ENCODE measurements at places on chromosomes 6 and 20. TPM values are rescaled to one million over a fixed set of nuclear protein-coding genes. Genes with fewer than 3 reads are reported as not detected.

CD24 gene
- total RNA-seq = 0.68 TPM

CRISP2 gene
- not detected for total RNA-seq

PLTP gene
- total RNA-seq = 2.2 TPM

DYNLT2 gene
- total RNA-seq = 2.9 TPM

ENPP1 gene
- total RNA-seq = not detected

GHRH gene
- total RNA-seq = not detected

SPDEF gene
- not detected for total RNA-seq

GRCh38 chr6:2970753-2971419 lies 481 bp downstream of the SERPINB6 start:
- peak overlapping the region; percentile 90 for H3K4me3 ChIP-seq
- peak overlapping the region; percentile 85 for H3K27ac ChIP-seq
- H3K4me1 ChIP-seq = peaks cover 26% of the 10 kb centered on the region
- H3K27me3 ChIP-seq = peaks cover 2% of the 10 kb centered on the region
- H3K36me3 ChIP-seq = peaks cover 18% of the 10 kb centered on the region

GRCh38 chr6:157019733-157020132 lies 242.6 kb downstream of the ARID1B start:
- H3K4me3 ChIP-seq = peak overlapping the region; percentile 76
- H3K36me3 ChIP-seq = no peaks in the 10 kb centered on the region
- no peak for DNase-seq
- H3K27ac ChIP-seq = peak overlapping the region; percentile 83
- H3K27me3 ChIP-seq = no peaks in the 10 kb centered on the region
- H3K4me1 ChIP-seq = peaks cover 37% of the 10 kb centered on the region

DNA sequence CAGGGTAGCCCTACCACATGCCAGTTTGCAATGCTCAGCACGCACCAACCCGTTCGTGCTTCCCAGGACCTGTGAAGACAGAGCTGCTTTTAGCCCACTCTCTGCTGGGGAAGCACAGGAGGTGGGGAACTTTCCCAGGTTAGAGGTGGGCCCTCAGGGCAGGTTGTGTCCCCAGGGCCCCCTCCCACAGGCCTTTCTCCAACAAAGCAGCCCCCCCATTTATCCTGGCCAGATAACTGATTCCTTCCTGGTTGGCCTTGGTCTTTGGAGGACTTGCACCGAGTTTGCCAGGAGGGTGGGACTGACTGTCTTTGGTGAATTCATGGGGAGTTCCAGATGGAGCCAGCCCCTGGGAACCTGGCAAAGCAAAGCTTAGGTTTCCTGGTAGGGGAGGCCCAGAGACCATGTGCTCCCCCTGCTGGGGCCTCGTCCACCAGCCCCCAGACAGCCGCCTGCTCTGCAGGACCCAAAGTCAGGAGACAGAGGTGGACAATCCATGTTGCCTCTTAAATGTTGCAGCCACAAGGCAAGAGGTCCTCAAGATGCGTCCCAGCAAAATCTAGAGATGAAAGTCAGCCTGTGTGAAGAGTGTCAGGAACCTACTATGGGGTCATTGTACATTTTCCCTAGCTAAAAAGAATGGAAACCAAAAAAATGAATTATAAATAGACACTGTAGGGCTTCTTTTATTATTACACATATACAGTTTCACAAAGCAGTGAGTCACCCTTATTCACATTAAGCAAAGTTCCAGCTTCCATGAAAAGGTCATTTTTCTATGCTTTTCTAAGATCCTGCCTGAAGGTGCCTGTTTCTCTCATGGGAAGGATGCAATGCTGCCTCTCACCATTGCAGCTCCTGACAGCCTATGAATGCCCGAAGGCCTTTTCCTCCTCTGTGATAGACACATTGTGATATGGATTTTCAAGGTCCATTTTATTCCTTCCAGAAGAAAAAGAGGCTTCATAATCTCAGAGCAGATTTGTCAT lies 497.8 kb downstream of the PREX1 start:
- no peak overlapping the region for H3K4me3 ChIP-seq
- DNase-seq = no peak
- peaks cover 6% of the 10 kb centered on the region for H3K27me3 ChIP-seq
- no peaks in the 10 kb centered on the region for H3K4me1 ChIP-seq

- H3K27ac ChIP-seq = peak overlapping the region; percentile 76
- peaks cover 7% of the 10 kb centered on the region for H3K36me3 ChIP-seq
- DNase-seq = no peak
- peaks cover 30% of the 10 kb centered on the region for H3K4me1 ChIP-seq
- H3K4me3 ChIP-seq = no peak overlapping the region
These were observed 7.8 kb upstream of the NCOA3 start for GRCh38 chr20:47493963-47494293.

GRCh38 chr6:66838764-66839163 lies 1131.7 kb upstream of the EYS start:
- no peak overlapping the region for H3K4me3 ChIP-seq
- no peak overlapping the region for H3K27ac ChIP-seq
- DNase-seq = no peak
- no peaks in the 10 kb centered on the region for H3K4me1 ChIP-seq
- H3K36me3 ChIP-seq = no peaks in the 10 kb centered on the region

DNA sequence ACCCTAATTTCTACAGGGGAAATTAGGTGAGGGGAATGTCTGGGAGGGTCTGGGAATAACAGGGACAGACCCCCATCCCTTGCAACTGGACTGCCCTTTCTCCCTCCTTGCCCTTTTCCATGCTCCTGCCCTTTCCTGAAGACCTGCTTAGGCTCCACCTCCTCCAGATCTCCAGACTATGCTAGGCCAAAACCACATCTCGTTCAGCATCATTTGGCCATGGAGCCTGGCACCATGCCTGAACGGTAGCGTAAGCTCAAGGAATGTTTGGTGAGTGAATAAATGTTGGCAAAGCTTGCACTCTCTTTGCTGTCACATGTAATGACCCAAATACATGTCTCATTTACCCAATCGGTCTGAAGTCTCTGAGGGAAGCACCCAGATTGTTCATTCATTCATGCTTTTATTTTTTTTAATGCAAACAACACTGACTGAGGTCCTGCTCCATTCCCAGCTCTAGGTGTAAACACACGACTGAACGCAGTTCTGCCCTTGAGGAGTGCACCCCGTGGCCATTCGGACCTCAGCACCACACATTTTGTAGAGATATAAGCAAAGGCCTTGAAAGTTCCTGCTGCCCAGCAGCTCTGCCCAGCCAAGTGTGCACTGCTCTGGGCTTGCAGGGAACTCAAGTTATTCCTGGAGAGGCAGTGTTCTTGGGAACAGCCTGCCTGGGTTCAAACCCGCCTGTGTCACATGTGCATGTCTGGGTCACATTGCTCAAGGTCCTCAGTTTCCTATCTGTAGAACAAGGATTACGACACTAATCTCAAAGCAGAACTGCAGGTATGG lies 1.1 kb upstream of the GRM4 start:
- H3K36me3 ChIP-seq = no peaks in the 10 kb centered on the region
- peaks cover 8% of the 10 kb centered on the region for H3K4me1 ChIP-seq
- H3K27ac ChIP-seq = no peak overlapping the region
- peaks cover 54% of the 10 kb centered on the region for H3K27me3 ChIP-seq
- DNase-seq = peak; percentile 24

GRCh38 chr20:47080365-47080764 lies 185.7 kb downstream of the EYA2 start:
- H3K36me3 ChIP-seq = no peaks in the 10 kb centered on the region
- H3K4me1 ChIP-seq = no peaks in the 10 kb centered on the region
- H3K4me3 ChIP-seq = no peak overlapping the region
- peaks cover 23% of the 10 kb centered on the region for H3K27me3 ChIP-seq
- no peak for DNase-seq

DNA sequence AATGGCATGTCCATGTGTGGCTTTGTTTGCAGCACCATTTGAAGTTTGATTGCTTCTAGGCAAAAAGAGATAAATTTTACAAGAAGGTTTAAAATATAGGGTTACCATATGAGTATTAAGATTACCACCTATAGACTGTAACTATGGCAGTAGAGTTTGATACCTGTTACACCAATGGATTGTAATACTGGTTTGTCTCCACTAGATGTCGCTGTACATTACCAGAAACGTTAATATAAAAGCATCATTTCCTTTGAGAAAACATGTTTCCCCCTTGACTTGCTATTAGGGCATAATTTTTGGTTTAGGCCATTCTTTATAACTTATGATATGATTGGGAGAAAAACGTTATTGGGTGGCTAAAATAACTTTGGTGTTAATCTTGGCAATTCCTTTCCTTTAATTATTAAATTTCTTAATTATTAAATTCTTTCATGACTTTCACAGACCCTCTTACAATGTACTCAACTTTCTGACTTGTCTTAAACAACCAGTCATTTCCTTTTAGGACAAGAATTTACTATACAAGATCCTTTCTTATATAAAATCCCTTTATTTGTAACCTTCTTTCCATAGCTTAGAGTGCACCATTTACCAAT lies 42.8 kb downstream of the HLA-DPB1 start:
- H3K36me3 ChIP-seq = no peaks in the 10 kb centered on the region
- H3K27me3 ChIP-seq = peaks cover 64% of the 10 kb centered on the region
- no peak overlapping the region for H3K4me3 ChIP-seq
- H3K4me1 ChIP-seq = peaks cover 18% of the 10 kb centered on the region

DNA sequence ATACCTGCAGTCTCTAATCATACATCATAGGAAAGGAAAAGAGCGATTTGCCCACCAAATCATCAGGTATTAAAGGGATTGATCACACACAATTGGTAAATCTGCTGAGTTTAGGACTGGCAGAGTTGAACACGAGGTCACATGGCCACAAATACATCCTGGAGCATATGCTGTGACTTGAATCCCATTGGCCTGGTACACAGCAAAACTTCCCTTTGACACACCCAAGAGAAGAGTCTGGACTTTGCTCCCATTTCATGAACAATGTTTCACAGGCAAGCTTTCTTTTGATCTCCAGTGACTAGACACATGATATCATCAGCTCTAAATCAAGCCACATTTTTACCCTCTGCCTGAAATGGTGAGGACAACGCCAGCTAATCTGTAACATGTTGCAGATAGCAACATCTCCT lies 117.9 kb downstream of the ISM1 start:
- H3K36me3 ChIP-seq = peaks cover 1% of the 10 kb centered on the region
- no peak overlapping the region for H3K27ac ChIP-seq
- H3K27me3 ChIP-seq = no peaks in the 10 kb centered on the region
- H3K4me3 ChIP-seq = no peak overlapping the region
- H3K4me1 ChIP-seq = peaks cover 3% of the 10 kb centered on the region

GRCh38 chr20:35117196-35117595 lies 24.6 kb upstream of the TRPC4AP start:
- no peak overlapping the region for H3K4me3 ChIP-seq
- H3K4me1 ChIP-seq = peaks cover 2% of the 10 kb centered on the region
- H3K36me3 ChIP-seq = peaks cover 12% of the 10 kb centered on the region
- no peaks in the 10 kb centered on the region for H3K27me3 ChIP-seq
- no peak for DNase-seq

DNA sequence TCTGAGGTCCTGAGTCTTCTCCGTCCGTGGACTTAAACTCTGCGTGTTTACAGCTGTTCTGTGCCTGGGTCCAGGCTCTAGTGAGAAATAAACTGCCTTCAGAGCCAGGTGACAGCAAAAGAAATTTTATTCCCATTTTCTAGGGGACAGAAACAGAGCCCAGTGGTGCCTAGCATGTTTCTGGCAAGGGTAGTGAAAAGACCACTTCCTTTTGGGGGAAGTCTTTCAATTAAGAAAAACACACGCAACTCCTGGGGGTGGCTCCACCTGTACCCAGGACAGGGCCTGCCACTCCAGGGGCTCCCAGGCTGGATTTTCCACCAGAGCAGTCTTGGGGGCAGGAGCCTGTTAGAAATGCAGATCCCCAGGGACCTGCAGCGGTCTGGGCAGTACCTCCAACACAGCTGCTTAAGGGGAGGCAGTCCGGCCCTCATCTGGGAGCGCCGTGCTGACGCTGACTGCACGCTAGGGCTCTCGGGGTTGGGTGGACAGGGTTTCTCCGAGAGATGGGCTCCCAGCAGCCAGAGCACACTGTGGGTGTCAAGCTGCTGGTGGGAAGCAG lies 23.0 kb upstream of the AVP start:
- H3K4me3 ChIP-seq = no peak overlapping the region
- no peaks in the 10 kb centered on the region for H3K36me3 ChIP-seq
- DNase-seq = no peak
- H3K27me3 ChIP-seq = no peaks in the 10 kb centered on the region

DNA sequence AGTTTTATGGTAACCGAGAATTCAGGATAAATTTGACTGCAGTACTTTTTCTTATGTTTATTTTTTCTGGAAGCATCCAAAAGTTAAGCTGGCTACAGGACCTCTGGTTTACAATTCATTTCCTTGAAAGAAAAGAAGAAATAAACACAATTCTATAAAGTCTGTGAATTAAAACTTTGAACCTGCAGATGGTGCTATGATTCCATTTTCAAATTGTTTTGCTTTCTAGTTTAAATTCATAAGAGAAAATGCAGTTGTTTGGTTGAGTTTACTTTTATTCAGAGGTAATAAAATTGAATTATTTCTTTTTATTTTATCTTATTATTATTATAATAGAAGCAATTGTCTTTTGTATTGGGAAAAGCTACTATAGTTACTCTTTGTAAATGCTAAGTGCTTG lies 1.8 kb upstream of the VIP start:
- DNase-seq = no peak
- H3K4me3 ChIP-seq = no peak overlapping the region
- no peaks in the 10 kb centered on the region for H3K36me3 ChIP-seq
- H3K27me3 ChIP-seq = no peaks in the 10 kb centered on the region

DNA sequence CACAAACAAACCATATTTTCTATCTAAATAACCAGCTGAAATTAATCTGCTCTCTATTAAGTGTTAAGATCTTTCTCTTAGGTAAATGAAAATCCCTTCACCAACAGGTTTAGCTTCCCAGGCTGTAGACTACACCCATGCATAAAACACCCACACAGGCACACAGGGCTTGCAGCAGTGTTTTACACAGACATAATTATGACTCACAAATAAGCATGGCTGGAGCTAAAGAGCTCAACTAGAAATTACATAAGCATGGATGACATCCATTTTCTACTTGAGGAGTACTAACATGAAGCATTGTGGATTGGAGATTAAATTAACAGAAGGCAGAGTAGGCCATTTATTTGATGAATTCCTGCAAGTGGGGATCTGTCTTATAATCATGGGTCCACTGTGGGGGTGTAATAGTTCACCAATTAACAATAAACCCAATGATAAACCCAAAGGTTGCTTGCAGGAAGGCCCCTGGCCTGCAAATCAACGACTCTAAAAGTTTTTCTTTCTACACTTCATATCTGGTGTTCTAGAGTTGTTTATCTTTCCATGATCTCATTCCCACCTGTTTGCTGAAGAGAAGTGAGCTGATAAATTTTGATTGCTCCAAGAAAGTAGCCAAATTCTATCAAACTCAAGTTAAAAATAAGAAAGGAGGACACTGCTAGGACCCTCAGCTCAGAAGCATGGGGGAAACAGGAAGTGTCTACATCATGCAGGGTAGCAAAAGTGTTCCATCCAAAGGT lies 33.8 kb upstream of the E2F3 start:
- peak overlapping the region; percentile 97 for H3K27ac ChIP-seq
- peaks cover 46% of the 10 kb centered on the region for H3K4me1 ChIP-seq
- H3K27me3 ChIP-seq = no peaks in the 10 kb centered on the region

DNA sequence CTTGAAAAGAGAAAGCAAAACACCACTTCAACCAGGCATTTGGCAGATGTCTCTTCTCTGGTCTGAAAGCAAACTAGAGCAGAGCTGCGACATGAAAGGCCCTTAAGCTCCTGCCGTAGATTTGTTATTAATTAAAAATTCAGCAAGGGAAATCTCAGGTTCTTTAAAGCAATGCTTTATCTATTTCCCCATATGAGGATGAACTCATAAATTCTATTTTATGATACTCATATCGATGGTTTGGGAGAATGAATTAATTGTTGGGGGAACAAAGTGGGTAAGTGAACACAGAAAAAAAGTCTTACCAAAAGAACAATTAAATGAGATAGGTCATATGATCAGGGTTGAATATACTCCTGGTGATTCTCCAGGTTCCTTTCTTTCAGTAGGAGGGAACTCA lies 464.7 kb upstream of the SLC35B3 start:
- H3K36me3 ChIP-seq = no peaks in the 10 kb centered on the region
- DNase-seq = no peak
- H3K4me1 ChIP-seq = no peaks in the 10 kb centered on the region
- H3K27me3 ChIP-seq = no peaks in the 10 kb centered on the region
- no peak overlapping the region for H3K27ac ChIP-seq

Measured in activated naive CD8-positive, alpha-beta T cell treated with anti-CD3 and anti-CD28 coated beads, Interleukin-2, amount 10 ng/mL, durations not matched to agents 7 days and 5 days (primary cell).